Activated CD8-positive, alpha-beta memory T cell treated with anti-CD3 and anti-CD28 coated beads for 1 hour (primary cell): ENCODE measurements at places on chromosomes 1 and 21.

GRCh38 chr1:183914276-183914675, 109.4 kb downstream of the RGL1 start:
- no peak for DNase-seq

DNA sequence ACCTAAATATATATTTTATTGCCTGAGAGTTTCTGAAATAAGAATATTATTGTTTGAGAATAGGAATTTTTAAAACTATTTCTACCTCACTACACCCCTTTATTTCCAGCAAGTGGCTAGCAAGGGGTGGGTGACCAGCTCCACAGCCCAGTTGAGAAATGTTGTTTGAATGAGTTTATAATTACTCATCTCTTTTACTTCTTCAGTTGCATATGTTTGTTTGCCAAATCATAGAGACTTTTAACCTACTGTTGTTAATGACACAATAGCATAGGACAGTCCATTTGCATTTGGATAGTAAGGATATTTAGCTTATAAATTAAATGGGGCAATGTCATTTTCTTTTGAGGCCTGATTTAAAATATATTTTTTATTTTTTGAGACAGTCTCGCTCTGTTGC, 127.8 kb downstream of the NRDC start:
- DNase-seq, result no peak

DNA sequence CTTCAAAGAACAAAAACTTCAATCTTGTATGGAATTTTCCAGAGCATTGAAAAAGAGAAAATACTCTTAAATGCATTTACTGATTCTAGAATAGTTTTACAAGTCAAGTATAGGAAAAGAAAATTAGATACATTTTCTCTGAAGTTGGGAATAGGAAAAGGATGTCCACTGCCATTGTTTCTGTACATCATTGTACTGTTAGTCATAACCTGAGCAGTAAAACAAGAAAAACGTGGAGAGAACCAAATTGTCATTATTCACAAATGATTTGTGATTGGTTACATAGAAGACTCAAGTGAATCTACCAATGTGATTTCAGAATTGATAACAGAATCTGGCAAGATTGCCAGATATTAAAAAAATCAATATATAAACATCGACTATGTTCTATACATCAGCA, 27.4 kb downstream of the PRKACB start:
- DNase-seq, result no peak

GRCh38 chr1:63621698-63622097, 28.5 kb downstream of the PGM1 start:
- no peak for DNase-seq
